ENCODE measurements at places on chromosomes 6 and 20.

- no peak for DNase-seq
Measured at GRCh38 chr6:32816746-32817204, at the start of gene HLA-DOB. Gene HLA-DOB, minus strand, starts transcription at chr6:32817002. Its CDS starts 51 bp downstream, at chr6:32816951.

- no peak for DNase-seq
Measured at GRCh38 chr20:3248167-3248992, 9.4 kb upstream of the SLC4A11 start.

GRCh38 chr6:51738614-51739013 lies 348.8 kb downstream of the PKHD1 start:
- no peak for DNase-seq

- DNase-seq, result no peak
Measured at GRCh38 chr6:131792091-131792496, 15.7 kb upstream of the ENPP1 start.

DNA sequence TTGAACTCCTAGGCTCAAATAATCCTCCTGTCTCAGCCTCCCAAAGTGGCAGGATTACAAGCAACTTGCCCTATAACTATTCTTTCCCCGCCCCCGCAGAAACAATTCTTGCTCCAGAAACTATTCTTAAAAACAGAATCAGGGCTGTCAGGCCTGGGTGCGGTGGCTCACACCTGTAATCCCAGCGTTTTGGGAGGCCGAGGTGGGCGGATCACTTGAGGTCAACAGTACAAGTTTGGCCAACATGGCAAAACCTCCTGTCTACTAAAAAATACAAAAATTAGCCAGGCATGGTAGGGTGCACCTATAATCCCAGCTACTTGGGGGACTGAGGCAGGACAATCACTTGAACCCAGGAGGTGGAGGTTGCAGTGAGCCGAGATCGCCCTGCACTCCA lies 31.2 kb downstream of the SAMHD1 start:
- no peak for DNase-seq

DNA sequence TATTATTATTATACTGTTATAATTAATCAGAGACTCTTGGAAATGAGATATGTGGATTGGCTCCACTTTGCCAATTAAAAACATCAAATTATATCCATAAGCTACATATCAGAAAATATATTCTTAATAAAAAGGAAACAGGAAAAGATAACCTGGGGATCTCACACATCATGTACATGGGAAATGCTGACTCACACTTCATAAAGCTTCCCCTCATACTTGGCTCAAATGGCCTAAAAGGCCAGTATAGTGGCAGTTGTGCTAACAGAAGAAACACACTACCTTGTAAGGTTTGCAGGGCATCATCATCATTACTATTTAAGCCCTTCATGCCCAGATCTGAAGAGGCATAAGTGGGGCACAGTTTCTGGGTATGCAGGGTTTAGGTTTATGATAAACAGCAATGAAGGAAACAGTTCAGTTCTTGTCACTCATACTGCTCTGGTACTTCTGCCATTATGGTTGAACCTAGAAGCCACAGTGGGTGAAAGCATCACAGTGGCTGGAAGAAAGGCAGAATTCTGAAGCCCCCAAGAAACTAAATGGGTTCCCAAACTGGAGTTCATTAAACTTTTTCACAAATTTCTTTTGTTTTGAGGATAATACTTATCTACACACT lies 60.6 kb downstream of the BTBD9 start:
- no peak for DNase-seq

GRCh38 chr6:158441716-158442215 lies 118.1 kb upstream of the TMEM181 start:
- no peak for DNase-seq

DNA sequence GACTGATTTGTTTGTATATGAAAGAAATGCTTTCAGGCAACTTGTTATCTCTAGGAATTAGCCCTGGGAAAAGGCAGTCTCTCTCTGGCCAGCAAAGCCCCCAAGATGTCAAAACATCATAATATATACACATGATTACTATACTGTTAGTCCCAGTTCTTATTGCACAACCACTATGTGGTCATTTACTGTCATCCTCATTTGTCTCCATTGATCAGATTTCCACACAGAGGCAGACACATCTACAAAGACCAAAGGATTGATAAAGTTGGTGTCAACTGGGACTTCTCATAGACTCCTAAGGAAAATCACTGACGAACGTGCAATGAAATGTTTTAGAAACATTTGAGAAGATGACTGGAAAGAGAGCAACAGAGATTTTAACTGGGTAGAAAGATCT lies 71.9 kb upstream of the POPDC3 start:
- no peak for DNase-seq

GRCh38 chr6:156017838-156018237 lies 562.2 kb upstream of the NOX3 start:
- no peak for DNase-seq

- DNase-seq, result no peak
Measured at GRCh38 chr6:30446259-30446658, 43.0 kb upstream of the HLA-E start.

GRCh38 chr6:31681135-31681671 lies 336 bp upstream of the LY6G5C start:
- no peak for DNase-seq

GRCh38 chr6:71537717-71538116 lies 249.1 kb downstream of the OGFRL1 start:
- DNase-seq, result no peak

DNA sequence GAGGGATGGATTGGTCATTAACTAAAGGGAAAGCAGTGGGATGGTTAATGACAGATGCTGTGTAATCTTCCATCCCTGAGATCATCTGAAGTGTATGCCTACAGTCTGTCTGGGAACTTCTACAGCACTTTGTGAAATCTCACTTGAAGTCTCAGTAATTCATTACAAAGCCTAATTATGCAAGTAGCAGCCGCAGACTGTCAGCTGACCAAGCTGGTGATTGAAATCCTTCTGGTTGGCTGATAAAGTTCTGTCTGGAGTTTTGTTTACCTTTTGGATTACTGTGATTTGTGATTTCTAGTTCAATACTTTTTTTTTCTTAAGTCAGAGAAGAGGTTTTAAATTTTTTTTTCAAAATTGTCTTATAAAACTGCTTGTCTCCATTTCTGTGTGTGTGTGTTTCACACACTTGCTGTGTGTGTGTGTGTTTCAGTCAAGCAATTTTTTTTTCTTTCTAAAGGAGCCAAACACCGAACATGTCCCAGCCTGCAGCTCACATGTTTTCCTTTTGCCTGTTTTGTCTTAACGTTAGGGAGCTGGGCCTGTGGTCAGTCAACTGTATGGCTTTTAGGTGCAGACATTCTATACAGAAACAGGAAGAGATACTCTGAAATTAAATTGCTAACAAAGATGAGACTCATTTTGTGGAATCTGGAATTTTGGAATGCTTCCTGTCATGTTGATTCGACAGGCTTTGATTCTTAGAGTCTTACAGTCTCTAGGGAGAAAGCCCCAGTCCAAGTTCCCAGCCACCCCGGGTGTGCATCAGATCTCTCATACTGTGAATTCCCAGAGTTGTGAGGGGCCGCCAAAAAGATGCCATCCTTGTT lies 28.5 kb upstream of the ADGRF4 start:
- DNase-seq, result no peak

- DNase-seq, result no peak
Measured at GRCh38 chr6:34056305-34057108, 89.4 kb downstream of the GRM4 start.

GRCh38 chr6:40791004-40791403 lies 203.8 kb upstream of the LRFN2 start:
- DNase-seq, result no peak

GRCh38 chr6:118912646-118913045 lies 18.7 kb downstream of the ASF1A start:
- no peak for DNase-seq

DNA sequence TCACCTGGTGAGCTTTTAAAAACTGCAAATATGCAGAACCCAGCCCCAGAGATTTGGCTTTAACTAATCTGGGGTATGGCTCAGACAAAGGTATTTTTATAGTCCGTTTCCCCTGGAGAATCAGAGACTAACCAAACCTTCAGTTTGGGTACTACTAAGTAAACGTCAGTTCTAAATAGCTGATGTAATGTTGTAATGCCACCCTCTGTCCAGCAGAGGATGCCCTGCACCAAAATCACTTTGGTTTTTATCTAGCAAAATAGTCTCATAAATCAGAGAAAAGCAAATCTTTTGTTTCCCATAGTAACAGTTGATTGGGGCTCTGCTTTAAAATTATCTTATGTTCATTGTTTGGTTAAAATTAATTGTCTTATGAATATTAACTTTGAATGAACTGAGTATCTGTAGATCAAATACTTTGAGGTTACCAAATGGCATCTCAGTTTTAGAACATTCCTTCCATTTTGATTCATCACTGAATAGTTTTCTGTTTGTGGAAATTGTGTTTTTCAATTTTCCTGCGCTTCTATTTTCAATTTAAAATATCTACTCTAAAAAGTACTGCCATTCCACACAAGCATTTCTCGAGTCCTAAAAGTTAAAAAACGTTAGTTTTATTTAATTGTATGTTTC lies 278.3 kb upstream of the PLCB4 start:
- no peak for DNase-seq

GRCh38 chr6:109039795-109040194 lies 54.9 kb downstream of the SESN1 start:
- DNase-seq, result no peak

- no peak for DNase-seq
Measured at GRCh38 chr6:137834508-137834907, 32.6 kb upstream of the TNFAIP3 start.

GRCh38 chr20:33649201-33649681 lies 12.9 kb upstream of the C20orf144 start:
- no peak for DNase-seq

DNA sequence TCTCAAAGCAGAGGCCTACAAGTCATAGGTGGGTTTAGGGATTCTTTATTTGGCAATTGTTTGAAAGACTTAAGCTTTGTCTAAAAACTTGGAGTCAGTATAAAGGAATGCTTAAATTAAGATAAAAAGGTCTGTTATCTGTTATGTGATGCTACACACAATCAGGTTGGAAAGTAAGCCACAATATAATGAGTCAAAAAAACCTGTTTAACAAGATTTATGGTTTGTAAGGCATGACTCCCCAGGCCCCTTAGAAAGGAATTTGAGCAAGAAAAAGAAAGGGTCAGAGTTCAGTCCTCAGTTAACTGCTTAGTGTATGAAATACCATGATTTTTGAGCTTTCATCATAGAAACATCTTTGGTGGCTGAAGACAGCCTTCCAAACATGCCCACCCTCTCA lies 66.8 kb upstream of the HMGN3 start:
- DNase-seq, result no peak

Measured in stimulated activated CD4-positive, alpha-beta T cell treated with anti-CD3 and anti-CD28 coated beads, Interleukin-15, amount 100 ng/mL, for 1 hour (primary cell).